Mucosa of gallbladder (tissue), 1 donor: ENCODE measurements at places on chromosomes 13 and 19.

DNA sequence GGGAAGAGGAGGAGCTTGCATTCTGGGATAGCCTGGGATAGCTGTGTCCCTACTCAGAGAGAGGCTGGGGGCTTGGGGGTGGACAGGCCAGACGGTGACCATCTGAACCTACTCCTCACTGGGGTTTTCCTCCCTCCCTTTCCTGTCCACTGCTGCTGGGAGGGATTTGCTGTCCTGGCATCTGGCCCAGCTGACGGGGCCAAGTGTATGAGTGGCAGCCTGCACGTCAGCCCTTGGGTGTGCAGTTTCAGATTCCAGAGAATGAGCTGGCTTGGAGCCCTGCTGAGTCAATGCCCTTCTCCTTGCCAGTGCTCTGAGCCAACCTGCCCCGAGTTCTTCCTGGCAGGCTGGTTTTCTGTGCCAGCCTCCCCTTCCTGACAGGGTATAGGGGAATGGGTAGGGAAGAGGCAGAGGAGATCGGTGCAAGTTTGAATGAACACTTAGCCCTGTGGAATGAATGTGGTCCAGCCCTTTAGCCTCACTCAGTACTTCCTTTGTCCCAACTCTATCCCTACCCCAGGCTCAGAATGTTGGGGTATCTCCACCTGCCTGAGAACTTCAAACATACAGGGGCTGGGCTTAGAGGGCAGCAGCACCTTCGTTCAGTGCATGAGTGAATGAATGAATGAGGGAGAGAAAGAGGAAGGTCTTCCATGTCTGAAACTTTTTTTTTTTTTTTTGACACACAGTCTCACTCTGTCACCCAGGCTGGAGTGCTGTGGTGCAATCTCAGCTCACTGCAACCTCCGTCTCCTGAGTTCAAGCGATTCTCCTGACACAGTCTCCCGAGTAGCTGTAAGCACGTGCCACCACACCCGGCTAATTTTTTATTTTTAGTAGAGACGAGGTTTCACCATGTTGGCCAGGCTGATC lies 1.8 kb upstream of the ANGPTL4 start:
- DNase-seq: peak; percentile 96

DNA sequence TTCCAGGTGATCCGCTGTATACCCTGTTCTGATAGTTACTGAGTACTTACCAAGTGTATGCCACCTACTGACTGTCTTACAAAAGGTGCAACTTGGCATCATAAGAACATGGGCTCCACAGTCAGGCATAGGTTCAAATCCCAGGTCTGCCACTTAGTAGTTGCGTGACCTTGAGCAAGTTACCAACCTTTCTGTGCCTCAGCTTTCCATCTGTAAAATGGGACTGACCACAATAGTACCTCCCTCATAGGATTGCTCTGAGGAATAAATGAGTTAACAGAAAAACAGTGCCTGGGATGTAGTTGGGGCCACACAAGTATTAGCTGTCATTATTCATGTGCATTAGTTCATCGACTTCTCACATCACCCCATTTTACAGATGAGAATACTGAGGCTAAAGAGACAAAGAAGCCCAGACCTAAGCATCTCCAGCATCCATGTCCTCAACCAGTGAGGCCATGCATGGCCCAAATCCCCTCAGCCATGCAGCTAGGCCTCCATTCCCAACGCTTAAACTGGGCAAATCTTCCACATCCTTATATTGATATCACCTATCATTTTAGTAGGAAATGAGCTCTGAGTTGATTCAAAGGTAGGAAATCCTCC lies 51.3 kb upstream of the UBE2L5 start:
- no peak for DNase-seq

DNA sequence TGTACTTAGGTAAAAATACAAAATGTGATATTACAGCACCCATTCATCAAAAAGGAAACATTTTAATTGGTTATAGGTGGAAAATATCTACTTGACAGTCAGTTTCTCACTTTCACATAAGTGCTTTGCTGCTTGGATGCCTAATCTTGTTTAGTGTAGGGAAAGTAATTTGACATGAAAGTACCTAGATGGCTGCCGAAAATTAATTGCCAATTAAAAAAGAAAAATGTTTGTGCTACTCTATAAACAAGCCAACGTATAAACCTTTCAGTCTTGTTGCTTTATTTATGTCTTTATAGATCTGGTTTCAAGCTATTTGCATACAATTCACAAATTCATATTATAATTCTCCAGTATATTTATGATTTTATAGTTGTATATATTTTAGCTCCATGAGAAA lies 729.9 kb downstream of the DACH1 start:
- DNase-seq: no peak

GRCh38 chr13:75831389-75831788 lies 195.3 kb downstream of the LMO7 start:
- DNase-seq: no peak

GRCh38 chr19:28351761-28352160 lies 861.2 kb downstream of the UQCRFS1 start:
- no peak for DNase-seq
